Cardiac muscle cell (in vitro differentiated cells and primary cell): ENCODE measurements at places on chromosomes 13 and 19. TPM values are rescaled to one million over a fixed set of nuclear protein-coding genes. Genes with fewer than 3 reads are reported as not detected.

The ZNF728 gene
- total RNA-seq: not detected in 2 replicates

The ZIK1 gene
- total RNA-seq: 16.0 and 18.2 TPM in 2 replicates

The ZNF681 gene
- 2.7 and 3.2 TPM in 2 replicates for total RNA-seq

GRCh38 chr13:112850273-112850672 lies 118.7 kb upstream of the MCF2L start:
- no peak for DNase-seq
- no peaks in the 10 kb centered on the region for H3K4me1 ChIP-seq
- peaks cover 42% of the 10 kb centered on the region for H3K36me3 ChIP-seq

DNA sequence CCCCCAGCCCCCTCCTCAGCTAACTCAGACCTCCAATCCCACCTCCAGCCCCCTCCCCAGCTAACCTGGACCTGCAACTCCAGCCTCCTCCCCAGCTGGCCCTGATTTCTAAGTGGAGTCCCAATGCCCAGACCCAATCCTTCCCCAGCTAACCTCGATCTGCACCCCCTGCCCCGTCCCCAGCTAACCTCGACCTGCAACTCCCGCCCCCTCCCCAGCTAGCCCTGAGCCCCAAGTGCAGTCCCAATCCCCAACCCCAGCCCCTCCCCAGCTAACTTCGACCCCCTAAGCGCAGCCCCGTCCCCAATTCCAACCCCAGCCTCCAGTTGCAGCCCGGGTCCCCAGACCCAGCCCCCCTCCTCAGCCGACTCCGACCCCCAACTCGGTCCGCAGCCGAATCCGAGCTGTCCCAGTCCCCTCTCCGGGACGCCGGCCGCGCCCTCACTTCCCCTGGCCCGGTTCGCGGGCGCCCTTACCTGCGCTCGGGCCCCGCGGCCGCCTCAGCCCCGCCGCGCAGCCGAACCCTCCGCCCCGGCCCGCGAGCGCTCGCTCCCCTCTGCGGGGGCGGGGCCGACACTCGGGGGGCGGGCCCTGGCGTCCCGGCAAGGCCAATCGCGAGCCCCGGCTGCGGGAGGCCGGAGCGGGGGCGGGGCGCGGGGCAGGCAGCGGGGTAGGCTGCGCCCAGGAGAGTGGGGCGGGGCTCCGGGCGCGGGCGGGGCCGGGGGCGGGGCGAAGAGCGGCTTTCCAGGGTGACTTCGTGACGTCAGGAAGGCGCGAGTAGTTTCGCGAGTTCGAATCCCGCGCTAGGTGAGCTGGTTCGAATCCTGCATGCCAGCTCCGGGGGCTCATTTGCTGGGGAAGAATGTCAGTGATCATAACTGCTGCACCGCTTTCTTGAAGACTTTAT lies at the start of gene GNG7:
Gene GNG7, minus strand, starts transcription at position 525 of the 907 bp plus-strand sequence. CDS start 182,006 bp downstream, outside the sequence.
- peak; percentile 92 for DNase-seq
- H3K4me1 ChIP-seq: peaks cover 4% of the 10 kb centered on the region
- peak within 1 kb of the TSS; percentile 77 for H3K4me3 ChIP-seq
- H3K27me3 ChIP-seq: peaks cover 25% of the 10 kb centered on the region

DNA sequence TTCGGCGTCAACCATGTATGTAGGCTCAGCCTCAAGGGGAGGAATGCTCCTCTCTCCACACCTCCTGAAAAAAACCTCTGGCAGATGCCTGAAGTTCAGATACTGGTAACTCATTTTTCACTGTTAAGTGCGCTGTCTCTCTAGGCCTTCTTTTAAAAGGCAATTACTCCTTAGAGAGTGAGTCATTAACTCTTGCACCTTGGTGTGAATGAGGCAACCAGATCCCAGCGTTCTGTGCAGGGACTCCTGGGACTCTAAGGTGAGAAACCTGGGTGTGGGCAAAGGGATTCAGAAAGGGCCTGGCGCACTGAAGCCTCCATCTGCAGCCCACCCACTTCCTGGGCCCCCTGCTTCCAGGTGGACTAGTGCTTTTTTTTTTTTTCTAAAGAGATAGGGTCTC lies 71.7 kb downstream of the SIAH3 start:
- H3K36me3 ChIP-seq: no peaks in the 10 kb centered on the region
- H3K27me3 ChIP-seq: peaks cover 14% of the 10 kb centered on the region
- H3K4me1 ChIP-seq: peaks cover 12% of the 10 kb centered on the region
- H3K27ac ChIP-seq: no peak overlapping the region

- DNase-seq: peak; percentile 51
- no peaks in the 10 kb centered on the region for H3K4me1 ChIP-seq
- peaks cover 33% of the 10 kb centered on the region for H3K27me3 ChIP-seq
- no peak overlapping the region for H3K27ac ChIP-seq
- H3K4me3 ChIP-seq: no peak overlapping the region
Measured at GRCh38 chr19:10271543-10272086, 695 bp downstream of the ICAM1 start.

- no peak overlapping the region for H3K27ac ChIP-seq
- no peaks in the 10 kb centered on the region for H3K36me3 ChIP-seq
- no peak overlapping the region for H3K4me3 ChIP-seq
- H3K27me3 ChIP-seq: no peaks in the 10 kb centered on the region
- no peak for DNase-seq
Measured at GRCh38 chr13:66339214-66339613, 890.9 kb downstream of the PCDH9 start.

GRCh38 chr13:40564342-40565001 lies 102.0 kb downstream of the FOXO1 start:
- no peak for DNase-seq
- peaks cover 18% of the 10 kb centered on the region for H3K4me1 ChIP-seq
- H3K27me3 ChIP-seq: no peaks in the 10 kb centered on the region
- no peak overlapping the region for H3K4me3 ChIP-seq
- peak overlapping the region; percentile 53 for H3K27ac ChIP-seq
